ENCODE measurements at places on chromosomes 2 and 18.

- DNase-seq, result no peak
Measured at GRCh38 chr2:128625421-128625820, 306.8 kb upstream of the HS6ST1 start.

DNA sequence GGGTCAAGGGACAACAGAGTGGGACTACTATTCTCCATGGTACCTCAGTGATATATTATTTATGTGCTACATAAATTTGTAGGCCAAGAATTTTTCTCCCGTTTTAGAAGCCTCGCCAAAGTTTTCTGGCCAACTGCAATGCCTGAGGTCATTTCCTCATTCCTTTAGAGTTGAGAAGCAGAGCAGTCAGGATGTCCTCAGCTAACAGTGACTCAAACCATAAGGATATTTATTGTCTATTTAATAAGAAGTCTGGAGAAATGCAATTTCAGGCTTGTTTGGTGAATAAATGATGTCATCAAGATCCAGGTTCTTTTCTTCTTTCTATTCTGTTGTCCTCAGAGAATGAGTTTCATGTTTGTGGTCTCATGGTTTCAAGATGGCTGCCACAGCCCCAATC lies 91.0 kb downstream of the ADCYAP1 start:
- DNase-seq, result no peak

- DNase-seq, result no peak
Measured at GRCh38 chr2:48749291-48750127, 6.0 kb downstream of the LHCGR start.

DNA sequence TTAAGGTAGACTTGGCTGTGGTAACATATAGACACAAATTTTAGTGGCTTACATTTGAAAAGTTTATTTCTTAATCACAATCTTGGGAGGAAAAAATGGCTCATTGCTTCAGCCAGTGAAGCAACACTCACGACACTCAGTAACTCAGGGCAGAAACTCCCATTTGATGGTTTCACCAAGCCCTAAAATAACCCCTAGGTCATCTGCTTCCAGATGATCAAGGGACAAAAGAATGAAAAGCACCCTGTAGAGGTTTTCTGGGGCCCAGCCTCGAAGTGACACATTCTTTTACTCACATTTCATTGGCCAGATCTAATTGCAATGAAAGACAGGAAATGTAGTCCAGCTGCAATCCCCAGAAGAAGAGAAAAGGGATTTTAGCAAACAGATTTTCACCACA lies 275.9 kb downstream of the TMX3 start:
- no peak for DNase-seq

DNA sequence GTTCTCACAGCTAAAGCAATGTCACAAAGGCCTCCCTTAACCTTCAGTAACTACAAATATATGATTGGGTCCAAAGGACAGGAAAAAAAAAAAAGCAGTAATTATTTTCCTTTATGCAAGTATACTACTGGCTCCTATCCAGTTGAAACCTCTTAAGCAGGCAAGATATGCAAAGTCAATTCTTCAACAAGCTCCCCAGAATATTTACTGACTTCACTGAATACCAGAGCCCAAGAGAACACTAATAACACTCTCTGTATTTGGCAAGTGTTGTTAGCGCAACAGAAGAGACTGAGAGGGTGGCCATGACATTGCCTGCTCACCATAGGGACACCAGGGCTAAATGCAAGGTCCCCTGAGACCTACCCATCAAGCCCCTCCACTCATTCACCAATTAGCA lies 74.5 kb downstream of the AP1S3 start:
- DNase-seq, result no peak

GRCh38 chr2:157404363-157404762 lies 39.5 kb downstream of the CYTIP start:
- no peak for DNase-seq

- DNase-seq, result no peak
Measured at GRCh38 chr2:12935796-12936195, 219.1 kb downstream of the TRIB2 start.

DNA sequence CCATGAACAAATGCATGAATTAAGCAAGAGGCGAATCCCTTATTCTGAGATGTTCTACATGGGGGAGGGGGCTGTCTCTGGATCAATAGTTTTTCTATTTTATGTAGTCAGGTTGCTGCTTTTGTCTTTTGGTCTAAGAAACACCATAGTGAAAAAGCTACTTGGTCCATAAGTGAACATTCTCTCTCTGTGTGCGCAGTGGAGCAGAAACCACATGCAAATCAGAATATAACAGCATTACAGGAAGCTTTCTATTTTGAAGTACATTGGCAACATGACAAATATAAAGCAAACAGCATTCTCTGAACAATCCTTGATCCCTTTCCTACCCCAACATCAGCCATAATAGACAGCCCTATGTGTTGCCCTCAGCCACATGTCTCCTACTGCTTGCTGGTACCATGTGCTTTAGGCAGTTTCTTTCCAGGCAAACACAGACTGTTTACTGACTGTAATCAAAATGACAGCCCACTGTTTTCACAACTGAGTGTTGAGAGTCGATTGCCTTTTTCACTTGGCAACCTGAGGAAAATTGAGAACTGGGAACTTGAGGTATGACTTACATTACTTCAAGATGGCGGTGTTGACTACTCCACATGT lies 10.6 kb downstream of the SCN3A start:
- no peak for DNase-seq

- no peak for DNase-seq
Measured at GRCh38 chr2:189115126-189115525, 64.4 kb downstream of the COL5A2 start.
